ENCODE measurements at places on chromosomes 1 and 21.
A peak's percentile ranks its signal among the peaks of the same experiment; 100 is the strongest.

GRCh38 chr1:32464191-32464715 is 619 bp upstream of the ZBTB8B start:
- no peak for DNase-seq

DNA sequence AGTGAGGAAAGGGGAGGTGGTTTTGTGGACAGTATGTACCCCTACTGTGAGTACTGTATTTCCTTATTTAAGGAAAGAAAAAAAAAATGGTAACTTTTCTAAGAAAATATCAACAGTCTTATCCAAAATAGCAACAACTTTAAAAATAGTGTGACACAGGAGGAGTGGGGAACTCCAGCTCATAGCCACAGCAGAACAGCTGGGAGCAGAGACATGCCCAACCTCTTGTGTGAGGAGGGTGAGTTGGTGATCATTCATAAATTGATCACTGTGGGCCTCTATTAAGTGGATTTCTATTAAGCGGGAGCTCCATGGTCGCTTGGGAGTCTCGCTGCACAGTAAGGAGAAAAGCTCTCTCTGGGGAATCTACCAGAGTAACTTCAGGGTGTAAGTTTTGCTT is 158.8 kb upstream of the DUSP10 start:
- DNase-seq, result no peak

GRCh38 chr1:213327017-213327667 is 276.1 kb downstream of the RPS6KC1 start:
- no peak for DNase-seq

DNA sequence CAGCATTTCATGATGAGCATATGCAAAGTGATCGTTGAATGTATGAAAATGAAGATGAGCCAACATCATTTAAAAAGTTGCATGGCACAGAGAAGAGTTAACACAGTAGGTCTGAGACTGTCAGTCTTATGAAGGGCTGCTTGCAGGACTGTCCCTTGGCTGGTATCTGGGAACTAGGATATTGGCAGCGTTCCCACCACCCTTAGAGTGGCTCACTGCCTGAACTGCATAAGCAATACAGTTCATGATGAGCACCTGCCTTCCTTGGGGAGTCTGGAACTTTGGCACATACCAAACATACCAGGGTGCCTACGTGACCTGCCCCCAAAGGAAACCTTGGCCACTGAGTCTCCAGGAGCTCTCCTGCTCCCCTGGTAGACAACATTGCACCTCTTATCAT is 161.8 kb downstream of the DSCAM start:
- no peak for DNase-seq

- DNase-seq, result no peak
Measured at GRCh38 chr1:55695552-55695951, 480.4 kb upstream of the USP24 start.

GRCh38 chr1:63063367-63063766 is 259.0 kb upstream of the FOXD3 start:
- DNase-seq, result peak; percentile 8

GRCh38 chr1:56070601-56071000 is 508.8 kb downstream of the PLPP3 start:
- no peak for DNase-seq

GRCh38 chr1:80534606-80535360 is 1266.0 kb upstream of the ADGRL2 start:
- DNase-seq, result no peak

GRCh38 chr1:228217551-228218344 is 9.9 kb downstream of the OBSCN start:
- DNase-seq, result no peak

DNA sequence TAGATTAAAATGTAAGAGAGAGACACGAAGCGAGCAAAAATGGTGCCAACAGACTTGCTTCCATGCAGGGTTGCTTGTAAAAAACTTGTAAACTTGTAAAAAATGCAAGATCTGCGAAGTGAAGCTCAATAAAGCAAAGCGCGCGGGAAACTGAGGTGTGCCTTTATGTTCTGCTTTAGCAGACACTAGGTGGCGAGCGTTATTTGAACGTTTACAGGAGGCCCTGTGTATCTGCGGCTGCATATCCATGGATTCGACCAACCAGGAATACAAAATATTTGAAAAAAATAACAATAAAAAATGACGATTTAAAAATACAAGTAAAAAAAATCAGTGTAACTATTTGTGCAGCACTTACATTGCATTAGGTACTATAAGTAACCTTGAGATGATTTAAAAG is 1.5 kb downstream of the UBE2G2 start:
- DNase-seq, result peak; percentile 33

GRCh38 chr1:74937176-74937575 is 197.0 kb upstream of the LHX8 start:
- DNase-seq, result no peak

DNA sequence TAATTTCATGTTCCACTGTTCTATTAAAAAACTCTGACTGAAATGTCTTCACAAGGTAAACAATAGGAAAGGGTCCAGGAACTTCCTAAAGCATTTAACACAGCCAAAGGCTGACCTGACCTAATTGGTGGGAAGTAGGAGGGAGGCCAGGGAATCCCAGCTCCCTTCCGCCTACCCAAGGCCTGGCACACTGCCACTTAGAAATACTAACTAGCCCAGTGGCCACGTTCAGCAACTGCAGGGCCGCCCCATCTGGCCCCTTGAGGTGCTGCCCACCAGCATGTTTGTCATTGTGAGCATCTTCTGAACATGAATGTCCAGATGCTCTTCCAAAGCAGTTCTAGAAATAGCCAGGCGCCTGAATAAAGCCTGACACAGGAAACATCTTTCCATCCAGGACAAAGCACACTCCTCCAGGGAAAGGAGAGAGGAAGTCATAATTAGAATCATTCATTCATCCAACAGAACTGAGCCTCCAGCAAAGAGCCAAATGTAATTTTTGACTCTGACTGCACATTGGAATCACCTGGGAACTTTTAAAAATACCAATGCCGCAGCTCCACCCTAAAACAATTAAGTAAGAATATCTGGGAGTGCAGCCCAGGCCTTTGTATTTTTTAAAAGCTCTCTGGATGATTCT is 44.6 kb upstream of the BCL9 start:
- DNase-seq, result no peak

DNA sequence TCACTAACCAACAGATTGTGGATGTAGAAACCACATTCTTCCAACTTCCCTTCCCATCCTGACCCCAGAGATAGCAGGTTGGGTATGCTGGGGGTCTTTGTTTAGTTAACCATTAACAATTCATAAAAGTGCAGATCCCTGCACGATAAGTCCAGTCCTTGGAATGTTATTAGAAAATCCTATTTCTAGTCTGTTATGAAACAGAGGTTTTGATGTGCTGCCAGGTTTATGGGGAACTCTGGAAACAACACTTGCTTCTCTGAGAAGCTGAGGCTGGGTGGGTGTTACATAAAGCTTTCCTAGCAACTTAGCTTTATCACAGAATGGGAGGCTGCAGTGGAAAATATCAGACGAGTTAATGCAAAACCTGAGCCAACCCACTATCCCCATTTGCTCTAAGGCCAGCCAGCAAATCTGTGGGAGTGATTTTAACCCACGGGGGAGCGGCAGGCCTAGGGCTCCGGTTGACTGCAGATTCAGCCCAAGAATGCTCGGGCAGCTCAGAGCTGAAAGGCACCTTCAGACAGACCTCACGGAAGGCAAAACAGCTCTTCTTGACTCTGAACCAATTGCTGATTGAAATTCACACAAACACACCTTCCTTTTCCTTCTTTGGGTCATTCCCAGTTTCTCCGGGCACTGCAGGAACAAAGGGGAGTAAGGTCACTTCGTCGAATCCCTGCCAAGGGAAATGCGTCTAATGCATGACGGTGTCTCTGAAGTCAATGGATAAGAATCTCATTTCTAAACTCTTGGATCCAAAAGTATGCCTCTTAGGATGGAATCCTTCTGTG is 111.7 kb upstream of the IRF2BP2 start:
- no peak for DNase-seq

DNA sequence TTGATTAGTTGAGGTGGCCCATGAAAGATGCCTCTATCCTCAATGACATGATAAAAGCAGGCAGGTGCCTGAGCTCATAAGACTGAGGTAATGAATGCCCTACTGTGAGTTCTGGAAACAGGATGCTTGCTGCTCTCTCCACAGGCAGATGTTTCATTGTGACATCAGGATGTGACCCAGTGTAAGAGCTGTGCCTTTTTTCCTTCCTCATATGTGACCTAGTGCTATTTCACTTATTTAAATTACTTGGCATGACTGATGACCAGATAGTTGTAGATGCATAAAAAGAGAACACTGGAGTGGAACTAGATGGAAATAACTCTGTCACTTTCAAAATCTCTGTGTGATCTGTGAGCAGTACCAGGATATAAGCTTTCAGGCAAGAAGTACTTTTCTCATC is 31.9 kb downstream of the KIF14 start:
- no peak for DNase-seq

- DNase-seq, result peak; percentile 64
Measured at GRCh38 chr1:172966844-172967540, 83.7 kb downstream of the TNFSF18 start.

- DNase-seq, result no peak
Measured at GRCh38 chr21:14989359-14989758, 75.4 kb downstream of the NRIP1 start.

GRCh38 chr1:157739229-157739901 is 37.6 kb downstream of the FCRL2 start:
- DNase-seq, result no peak

DNA sequence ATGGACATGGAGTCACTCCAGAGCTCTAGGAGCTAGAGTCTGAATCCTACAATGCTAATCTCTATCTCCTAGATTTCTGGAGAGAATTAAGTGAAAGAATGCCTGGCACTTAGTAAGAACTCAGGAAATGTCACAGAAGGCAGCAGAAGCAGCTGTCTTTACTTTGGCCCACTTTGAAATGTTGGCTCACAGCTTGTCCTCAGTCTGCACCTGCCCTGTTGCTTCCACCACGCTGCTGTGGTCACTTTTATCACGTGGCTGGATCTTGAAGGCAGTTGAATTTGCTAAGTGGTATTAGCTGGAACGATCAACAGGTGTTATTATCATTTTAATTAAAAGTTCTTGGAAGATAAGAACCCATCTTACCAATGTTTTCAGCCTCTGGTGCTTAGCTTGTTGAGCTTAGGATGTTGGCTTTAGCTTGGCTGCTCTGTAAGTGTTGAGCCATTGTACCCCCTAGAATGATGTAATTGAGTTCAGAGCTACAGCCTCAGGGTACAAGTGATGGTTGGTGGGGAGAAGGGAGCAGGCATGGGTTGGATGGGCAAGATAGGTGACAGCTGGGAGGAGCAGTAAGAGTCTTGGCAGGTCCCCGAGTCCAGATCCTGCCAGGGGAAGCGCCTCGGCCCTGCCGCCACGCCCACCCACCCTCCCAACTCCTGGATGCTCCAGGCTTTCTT is 41.9 kb upstream of the EPS8L3 start:
- no peak for DNase-seq

GRCh38 chr1:167681024-167681423 is 40.8 kb upstream of the MPZL1 start:
- DNase-seq, result no peak

DNA sequence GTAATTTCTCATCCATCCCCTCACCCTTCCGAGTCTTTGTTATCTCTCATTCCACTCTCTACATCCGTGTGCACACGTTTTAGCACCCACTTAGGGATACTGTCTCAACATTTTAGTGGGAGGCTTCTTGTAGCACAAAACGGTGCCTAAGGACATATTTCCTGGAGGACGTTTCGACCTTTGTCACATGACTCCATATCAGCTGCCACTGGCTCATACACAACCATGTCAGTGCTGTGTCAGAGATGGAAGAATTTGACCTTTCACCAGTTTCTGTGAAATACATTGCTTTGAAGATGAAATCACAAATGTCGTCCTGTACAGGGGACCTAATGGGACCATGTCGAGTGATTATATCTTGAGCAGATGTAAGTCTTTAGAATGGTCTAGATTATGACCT is 15.6 kb downstream of the B3GALT5 start:
- no peak for DNase-seq

DNA sequence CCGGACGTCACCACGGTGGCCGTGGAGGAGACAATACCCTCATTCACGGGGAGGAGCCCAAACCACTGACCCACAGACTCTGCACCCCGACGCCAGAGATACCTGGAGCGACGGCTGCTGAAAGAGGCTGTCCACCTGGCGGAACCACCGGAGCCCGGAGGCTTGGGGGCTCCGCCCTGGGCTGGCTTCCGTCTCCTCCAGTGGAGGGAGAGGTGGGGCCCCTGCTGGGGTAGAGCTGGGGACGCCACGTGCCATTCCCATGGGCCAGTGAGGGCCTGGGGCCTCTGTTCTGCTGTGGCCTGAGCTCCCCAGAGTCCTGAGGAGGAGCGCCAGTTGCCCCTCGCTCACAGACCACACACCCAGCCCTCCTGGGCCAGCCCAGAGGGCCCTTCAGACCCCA is 7.0 kb downstream of the TNFRSF14 start:
- DNase-seq, result no peak

DNA sequence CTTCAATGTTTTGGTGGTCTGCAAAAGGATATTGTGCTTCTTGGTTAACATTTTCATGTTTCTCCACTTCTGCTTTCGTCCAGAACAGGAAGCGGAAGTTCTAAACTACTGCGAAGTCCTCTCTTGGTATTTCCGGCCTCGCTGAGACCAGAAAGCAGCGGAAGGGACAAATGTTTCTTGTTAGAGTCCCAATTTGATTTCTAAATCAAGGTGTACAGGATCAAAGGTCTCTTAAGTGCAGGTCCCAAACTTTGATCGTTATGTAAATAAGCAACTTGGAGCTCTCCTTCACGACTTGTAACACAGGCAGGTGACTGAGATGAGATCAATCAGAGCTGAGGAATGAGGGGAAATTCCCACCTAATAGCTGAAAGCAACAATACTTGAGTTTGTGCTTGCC is 40.1 kb upstream of the HMCN1 start:
- DNase-seq, result peak; percentile 45

GRCh38 chr1:233543338-233544255 is 70.3 kb upstream of the KCNK1 start:
- DNase-seq, result no peak

- no peak for DNase-seq
Measured at GRCh38 chr1:86303041-86303690, 93.0 kb downstream of the ODF2L start.

GRCh38 chr1:10965546-10966226 is 46.8 kb upstream of the TARDBP start:
- DNase-seq, result peak; percentile 39

- DNase-seq, result no peak
Measured at GRCh38 chr1:221089803-221090202, 210.6 kb downstream of the HLX start.

GRCh38 chr1:43441894-43442637 is 11.7 kb downstream of the HYI start:
- DNase-seq, result no peak

GRCh38 chr1:5688081-5689077 is 303.8 kb downstream of the NPHP4 start:
- DNase-seq, result no peak
